ENCODE measurements at places on chromosomes 2 and 18. TPM values are rescaled to one million over a fixed set of nuclear protein-coding genes. Genes with fewer than 3 reads are reported as not detected.

CHRNA1 gene
- not detected for total RNA-seq

MCEE gene
- 45.8 TPM for total RNA-seq

ITM2C gene
- 12.2 TPM for total RNA-seq

MBOAT2 gene
- total RNA-seq = 55.8 TPM

All from suprapubic skin (tissue), 4 donors.